Testis (tissue), 5 donors: ENCODE measurements at places on chromosomes 16 and 17.

- no peaks in the 10 kb centered on the region for H3K36me3 ChIP-seq
- no peak overlapping the region for H3K27ac ChIP-seq
- no peak for DNase-seq
Measured at GRCh38 chr16:14219983-14220382, 148.9 kb downstream of the MRTFB start.

- peak; percentile 89 for DNase-seq
- H3K4me1 ChIP-seq = peaks cover 38% of the 10 kb centered on the region
- no peaks in the 10 kb centered on the region for H3K36me3 ChIP-seq
- peak overlapping the region; percentile 15 for H3K4me3 ChIP-seq
- H3K27ac ChIP-seq = peak overlapping the region; percentile 11
- H3K27me3 ChIP-seq = no peaks in the 10 kb centered on the region
Measured at GRCh38 chr16:57807968-57808528, 5.8 kb upstream of the KIFC3 start.

DNA sequence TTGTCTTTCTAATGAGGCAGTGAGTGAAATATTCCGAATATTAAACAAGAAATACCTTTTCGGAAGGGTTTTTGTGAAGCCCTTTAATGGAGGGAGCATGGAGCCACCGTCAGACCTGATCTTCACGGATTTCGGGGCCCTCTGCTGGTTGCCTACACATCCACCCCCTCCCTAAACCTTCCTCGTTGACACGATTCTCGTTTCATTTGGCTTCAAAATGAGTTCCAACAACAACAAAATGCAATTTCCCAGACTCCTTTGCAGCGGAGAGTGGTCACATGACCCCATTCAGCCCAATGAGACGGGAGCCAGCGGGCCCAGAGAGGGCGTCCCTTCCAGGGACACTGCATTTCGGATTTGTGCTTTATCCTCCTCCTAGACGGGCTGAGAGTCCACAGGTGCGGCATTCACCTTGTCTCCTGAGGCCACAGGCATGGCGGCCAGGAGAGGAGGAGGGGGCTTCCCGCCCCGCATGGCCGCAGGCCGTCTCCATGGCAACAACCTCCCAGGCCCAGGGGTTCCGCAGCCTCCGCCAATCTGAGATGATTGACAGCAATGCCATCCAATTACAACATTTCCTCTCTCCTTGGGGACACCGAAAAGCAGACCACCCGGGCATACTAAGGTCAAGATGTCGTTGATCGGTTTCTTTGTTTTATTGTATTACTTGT lies 259.8 kb downstream of the C16orf95 start:
- DNase-seq = peak; percentile 68
- no peak overlapping the region for H3K27ac ChIP-seq
- no peaks in the 10 kb centered on the region for H3K36me3 ChIP-seq
- peak overlapping the region; percentile 45 for H3K4me3 ChIP-seq

- no peak for DNase-seq
- no peaks in the 10 kb centered on the region for H3K27me3 ChIP-seq
- H3K4me3 ChIP-seq = no peak overlapping the region
- no peaks in the 10 kb centered on the region for H3K36me3 ChIP-seq
- H3K27ac ChIP-seq = no peak overlapping the region
- no peaks in the 10 kb centered on the region for H3K4me1 ChIP-seq
Measured at GRCh38 chr16:50731130-50731988, 10.5 kb upstream of the CYLD start.

- DNase-seq = peak; percentile 62
- H3K36me3 ChIP-seq = no peaks in the 10 kb centered on the region
- H3K27ac ChIP-seq = no peak overlapping the region
- no peak overlapping the region for H3K4me3 ChIP-seq
Measured at GRCh38 chr17:74513987-74514631, 17.2 kb downstream of the CD300LB start.

DNA sequence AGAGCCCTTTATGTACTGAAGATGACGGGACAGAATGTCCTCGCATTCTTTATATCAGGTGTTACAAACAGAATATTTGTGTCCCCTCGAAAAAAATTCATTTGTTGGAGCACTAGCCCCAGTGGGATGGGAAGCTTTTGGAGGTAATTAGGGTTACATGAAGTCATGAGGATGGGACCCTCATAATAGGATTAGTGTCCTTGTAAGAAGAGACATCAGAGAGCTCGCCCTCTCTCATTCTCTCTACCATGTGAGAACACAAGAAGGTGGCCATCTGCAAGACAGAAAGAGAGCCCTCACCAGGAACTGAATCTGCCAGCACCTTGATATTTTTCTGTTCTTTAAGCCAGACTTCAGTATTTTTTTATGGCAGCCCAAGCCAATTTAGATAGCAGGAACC lies 72.4 kb downstream of the SLC39A11 start:
- no peak for DNase-seq
- no peaks in the 10 kb centered on the region for H3K36me3 ChIP-seq
- no peaks in the 10 kb centered on the region for H3K27me3 ChIP-seq

DNA sequence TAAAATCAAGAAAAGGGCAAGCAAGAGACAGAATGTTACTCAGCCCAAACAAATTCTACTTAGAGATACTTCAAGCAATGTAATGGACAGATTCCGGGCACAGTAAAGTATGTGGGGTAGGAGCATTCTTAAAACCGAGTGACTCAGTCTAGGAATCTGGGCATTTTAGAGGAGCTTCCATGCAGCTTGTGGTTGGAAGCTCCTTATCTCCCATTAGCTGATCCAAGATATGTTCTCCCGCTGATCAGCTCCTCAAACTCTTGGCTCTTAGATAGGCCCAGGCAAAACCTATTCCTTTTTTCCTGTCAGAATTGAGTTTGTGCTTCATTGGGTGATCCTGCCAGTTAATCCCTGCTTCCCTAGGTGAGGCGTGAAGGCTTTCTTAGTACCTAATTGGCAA lies 303.3 kb downstream of the CEP112 start:
- no peak overlapping the region for H3K4me3 ChIP-seq
- DNase-seq = no peak

DNA sequence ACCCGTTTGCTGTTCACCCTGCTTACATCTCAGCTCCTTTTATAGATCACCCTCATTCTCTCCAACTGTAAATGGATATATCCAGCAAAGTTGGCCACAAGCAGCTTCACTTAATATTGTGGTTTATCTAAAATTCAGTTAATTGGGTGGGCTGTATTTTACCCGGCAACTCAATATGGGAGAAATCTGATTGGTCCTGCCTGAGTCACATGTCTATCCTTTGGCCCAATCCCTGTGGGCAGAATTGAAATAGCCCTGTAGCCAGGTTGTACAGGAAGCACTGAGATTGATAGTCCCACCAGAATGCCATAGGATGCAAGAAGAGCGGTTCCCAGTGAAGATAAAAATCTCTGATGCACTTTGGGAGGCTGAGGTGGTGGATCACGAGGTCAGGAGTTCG lies 73.2 kb downstream of the AIPL1 start:
- H3K36me3 ChIP-seq = no peaks in the 10 kb centered on the region
- H3K4me3 ChIP-seq = no peak overlapping the region
- DNase-seq = peak; percentile 41
- H3K27ac ChIP-seq = no peak overlapping the region
- H3K4me1 ChIP-seq = no peaks in the 10 kb centered on the region

DNA sequence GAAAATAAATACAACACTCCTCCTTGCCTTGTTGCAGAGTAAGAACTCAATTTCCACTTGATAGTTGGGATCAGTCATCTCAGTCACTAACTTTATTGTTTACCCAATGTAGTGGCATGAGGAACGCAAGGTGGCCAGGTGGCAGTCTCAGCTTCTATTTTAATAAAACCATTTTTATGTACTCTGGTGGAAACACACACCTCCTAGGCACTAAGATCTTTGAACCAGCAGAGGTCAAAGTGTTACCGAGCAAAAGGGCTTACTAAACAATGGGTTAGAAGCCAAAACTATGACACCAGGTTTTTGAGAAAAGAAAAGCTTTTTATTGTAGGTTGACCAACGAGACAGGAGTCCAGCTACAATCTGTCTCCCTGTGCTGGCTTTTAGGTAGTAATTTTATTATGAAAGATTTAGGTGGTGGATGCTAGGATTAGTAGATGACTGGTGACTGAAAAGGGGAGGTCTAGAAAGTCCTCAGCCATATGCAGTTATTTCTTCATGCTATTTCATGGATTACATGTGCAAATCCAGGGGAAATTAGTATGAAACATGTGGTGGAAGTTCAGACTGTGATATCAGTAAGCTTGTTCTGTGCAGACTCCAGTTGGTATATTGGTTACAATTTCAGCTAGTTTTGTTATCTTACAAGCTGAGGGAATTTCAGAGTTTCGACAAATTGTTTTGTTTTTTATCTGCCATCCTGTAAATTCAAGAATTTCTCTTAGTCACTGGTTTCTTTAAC lies 122.3 kb downstream of the PCTP start:
- H3K27ac ChIP-seq = no peak overlapping the region
- H3K4me3 ChIP-seq = no peak overlapping the region
- no peaks in the 10 kb centered on the region for H3K36me3 ChIP-seq

DNA sequence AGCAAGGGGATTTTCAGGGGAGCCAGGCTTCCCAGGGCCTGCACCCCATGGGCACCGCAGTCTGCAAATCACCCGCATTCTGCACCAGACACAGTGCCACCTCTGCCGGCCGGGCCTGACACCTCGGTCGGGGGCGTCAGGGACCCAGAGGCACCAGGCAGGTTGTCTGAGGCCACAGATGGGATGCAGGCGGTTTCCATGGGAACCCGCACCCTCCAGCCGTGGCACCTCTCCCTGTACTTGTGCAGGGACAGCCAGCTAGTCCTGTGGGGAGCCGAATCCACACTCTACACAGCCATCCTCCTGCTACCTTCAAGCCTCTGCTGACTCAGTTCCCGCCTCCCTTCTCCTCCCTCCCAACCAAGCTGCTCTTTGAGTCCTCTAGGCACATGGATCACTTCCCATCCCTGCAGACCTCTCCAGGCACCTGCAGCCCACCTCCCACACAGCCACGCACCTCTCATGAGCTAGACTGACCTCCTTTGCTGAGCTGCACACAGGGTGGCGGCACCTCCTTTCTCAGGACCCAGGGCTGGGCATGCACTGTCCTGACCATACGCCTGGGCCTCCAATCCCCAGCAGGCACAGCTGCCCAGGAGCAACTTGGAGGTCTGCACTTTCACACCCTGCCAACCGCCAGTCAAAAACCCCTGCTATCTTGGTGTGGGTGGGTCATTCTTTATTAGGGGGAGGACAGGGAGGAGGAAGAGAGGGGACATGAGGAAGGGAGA lies 119.5 kb downstream of the C16orf78 start:
- H3K36me3 ChIP-seq = no peaks in the 10 kb centered on the region
- no peaks in the 10 kb centered on the region for H3K27me3 ChIP-seq
- H3K4me1 ChIP-seq = peaks cover 5% of the 10 kb centered on the region
- H3K4me3 ChIP-seq = no peak overlapping the region
- H3K27ac ChIP-seq = no peak overlapping the region

DNA sequence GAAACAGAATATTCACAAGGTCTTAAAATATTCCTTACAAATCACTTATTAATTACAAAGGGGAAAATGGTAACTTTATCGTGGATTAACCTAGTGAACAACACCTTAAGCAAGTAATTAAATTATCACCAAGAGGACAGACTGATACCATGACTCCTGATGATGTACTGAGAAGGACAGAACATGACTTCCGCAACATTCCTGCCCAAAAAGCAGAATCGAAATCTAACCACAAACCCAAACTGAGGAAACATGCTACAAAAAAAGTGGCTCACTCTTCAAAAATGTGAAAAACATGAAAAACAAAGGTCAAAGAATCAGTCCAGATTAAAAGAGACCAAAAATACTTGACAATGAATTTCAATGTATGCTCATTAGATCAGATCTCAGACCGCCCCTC lies 151.5 kb downstream of the AATF start:
- H3K4me3 ChIP-seq = no peak overlapping the region
- H3K27me3 ChIP-seq = no peaks in the 10 kb centered on the region
- no peaks in the 10 kb centered on the region for H3K36me3 ChIP-seq
- peaks cover 2% of the 10 kb centered on the region for H3K4me1 ChIP-seq

- H3K27me3 ChIP-seq = no peaks in the 10 kb centered on the region
- H3K4me1 ChIP-seq = no peaks in the 10 kb centered on the region
- no peak overlapping the region for H3K27ac ChIP-seq
- no peaks in the 10 kb centered on the region for H3K36me3 ChIP-seq
- no peak overlapping the region for H3K4me3 ChIP-seq
Measured at GRCh38 chr17:55521186-55521585, 9.9 kb upstream of the SMIM36 start.

- no peaks in the 10 kb centered on the region for H3K27me3 ChIP-seq
- H3K27ac ChIP-seq = no peak overlapping the region
- H3K36me3 ChIP-seq = no peaks in the 10 kb centered on the region
- DNase-seq = no peak
Measured at GRCh38 chr17:40295488-40296436, 8.1 kb downstream of the CDC6 start.

DNA sequence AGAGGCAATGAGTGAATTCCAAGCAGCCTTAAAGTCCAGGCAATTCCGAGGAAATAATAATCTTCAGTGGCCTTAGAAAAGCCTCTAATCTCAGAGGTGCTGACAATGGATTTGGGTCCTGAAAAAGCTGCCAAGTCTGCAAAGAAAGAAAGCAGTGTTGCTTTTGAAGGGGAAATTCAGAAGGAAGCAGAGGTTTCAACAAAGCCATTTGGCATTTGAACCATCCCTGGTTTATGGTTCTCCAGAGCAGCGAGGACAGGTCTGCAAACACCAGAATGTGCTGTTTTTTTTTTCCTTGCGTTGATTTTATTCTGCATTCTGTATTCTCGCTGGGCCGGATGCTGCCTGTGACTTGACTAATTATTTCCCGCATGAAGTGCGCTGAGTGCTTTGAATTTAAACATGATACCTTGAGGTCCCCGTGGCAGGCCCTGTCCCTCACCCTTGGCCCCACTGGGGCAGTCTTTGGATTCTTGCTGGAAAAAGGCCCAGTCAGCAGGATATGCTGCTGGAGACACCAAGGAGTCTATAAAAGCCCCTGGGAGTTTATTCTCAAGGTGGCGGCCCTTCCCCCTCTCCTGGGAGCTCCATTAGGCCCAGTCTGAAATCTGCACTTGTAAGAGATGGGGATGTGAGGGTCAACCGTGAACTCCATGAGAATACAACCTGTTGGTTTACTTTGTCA lies 338.3 kb downstream of the HAPSTR1 start:
- no peak overlapping the region for H3K4me3 ChIP-seq
- H3K4me1 ChIP-seq = no peaks in the 10 kb centered on the region
- H3K27ac ChIP-seq = no peak overlapping the region
- H3K36me3 ChIP-seq = no peaks in the 10 kb centered on the region

GRCh38 chr16:14369734-14370598 lies 260.1 kb downstream of the PARN start:
- no peaks in the 10 kb centered on the region for H3K36me3 ChIP-seq
- no peaks in the 10 kb centered on the region for H3K4me1 ChIP-seq
- H3K27ac ChIP-seq = no peak overlapping the region
- no peak overlapping the region for H3K4me3 ChIP-seq
- peak; percentile 23 for DNase-seq

- no peak within 1 kb of the TSS for H3K4me3 ChIP-seq
- DNase-seq = peak; percentile 50
- H3K27me3 ChIP-seq = no peaks in the 10 kb centered on the region
- peak within 1 kb of the TSS; percentile 45 for H3K27ac ChIP-seq
- H3K36me3 ChIP-seq = no peaks in the 10 kb centered on the region
Measured at GRCh38 chr16:28609631-28610594, at the start of gene SULT1A1. Gene SULT1A1 (minus strand): TSS chr16:28610044. CDS start chr16:28608855, 1,189 bp downstream.
